Naive thymus-derived CD8-positive, alpha-beta T cell (primary cell): ENCODE measurements at places on chromosomes 12 and 14.

DNA sequence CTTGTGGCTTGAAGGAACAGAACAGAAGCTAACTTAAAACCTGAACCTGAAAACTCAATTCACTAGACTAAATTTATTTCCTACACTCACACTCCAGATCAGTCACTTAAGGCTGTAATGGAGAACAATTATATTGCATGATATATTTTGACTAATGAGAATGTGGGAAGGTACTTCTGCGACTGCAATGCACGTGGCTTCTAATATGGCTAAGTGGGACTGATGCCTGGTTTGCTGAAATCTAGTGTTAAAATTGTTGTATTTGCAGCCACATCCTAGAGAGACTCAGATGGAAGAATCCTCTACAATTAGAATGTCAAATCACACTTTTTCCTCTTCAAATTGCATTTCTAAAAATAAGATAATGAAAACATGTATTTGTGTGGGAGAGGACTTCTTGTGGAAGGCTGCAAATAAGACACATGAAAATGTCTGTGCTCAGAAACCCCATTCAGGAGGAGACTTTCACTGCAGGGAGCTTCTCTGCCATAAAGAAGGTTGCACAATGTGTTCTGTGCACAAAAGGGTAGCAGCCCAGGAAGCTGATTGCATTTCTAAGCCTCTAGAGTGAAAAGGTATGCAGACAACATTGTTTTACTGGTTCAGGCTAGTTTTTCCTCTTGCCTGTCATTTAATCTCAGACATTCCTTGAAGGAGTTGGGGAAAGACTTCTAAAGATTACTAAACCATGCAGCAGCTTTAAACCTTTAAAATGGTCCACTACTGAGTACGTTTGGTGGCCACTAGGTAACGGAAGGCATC, 224.3 kb downstream of the NEDD1 start:
- DNase-seq = no peak

DNA sequence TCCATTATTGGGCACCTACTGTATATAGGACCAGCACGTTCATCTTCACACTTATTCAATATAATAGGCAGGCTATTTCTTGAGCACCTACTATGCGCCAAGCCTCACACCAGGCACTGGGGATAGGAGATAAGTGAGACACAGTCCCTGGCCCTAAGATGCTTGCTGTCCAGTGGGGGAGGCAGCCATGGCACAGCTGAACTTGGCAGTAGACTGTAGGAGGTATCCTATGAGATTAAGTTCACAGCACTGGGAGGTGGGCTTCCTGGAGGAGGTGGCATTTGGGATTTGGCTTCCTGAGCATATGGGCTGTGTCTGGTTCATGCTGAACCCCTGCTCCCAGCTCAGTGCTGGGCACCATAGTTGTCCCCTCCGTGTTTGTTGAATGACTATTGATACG, 65.1 kb downstream of the MVK start:
- DNase-seq = no peak

DNA sequence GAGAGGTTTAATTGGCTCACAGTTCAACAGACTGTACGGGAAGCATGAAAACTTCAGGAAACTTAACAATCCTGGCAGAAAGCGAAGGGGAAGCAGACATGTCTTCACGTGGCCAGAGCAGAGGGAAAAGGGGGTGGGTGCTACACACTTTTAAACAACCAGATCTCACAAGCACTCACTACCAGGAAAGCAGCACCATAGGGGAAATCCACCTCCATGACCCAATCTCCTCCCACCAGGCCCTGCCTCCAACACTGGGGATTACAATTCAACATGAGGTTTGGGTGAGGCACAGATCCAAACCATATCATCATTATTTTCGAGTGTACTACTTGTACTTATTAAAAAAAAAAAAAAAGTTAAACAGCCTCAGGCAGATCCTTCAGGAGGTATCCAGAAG, 29.9 kb downstream of the RXYLT1 start:
- DNase-seq = no peak

- DNase-seq = no peak
Observed at GRCh38 chr14:23447361-23448350, 12.2 kb upstream of the MYH7 start.

GRCh38 chr12:21751517-21751916, 23.0 kb downstream of the KCNJ8 start:
- DNase-seq = no peak

- no peak for DNase-seq
Observed at GRCh38 chr12:98422812-98423211, 92.6 kb upstream of the TMPO start.

DNA sequence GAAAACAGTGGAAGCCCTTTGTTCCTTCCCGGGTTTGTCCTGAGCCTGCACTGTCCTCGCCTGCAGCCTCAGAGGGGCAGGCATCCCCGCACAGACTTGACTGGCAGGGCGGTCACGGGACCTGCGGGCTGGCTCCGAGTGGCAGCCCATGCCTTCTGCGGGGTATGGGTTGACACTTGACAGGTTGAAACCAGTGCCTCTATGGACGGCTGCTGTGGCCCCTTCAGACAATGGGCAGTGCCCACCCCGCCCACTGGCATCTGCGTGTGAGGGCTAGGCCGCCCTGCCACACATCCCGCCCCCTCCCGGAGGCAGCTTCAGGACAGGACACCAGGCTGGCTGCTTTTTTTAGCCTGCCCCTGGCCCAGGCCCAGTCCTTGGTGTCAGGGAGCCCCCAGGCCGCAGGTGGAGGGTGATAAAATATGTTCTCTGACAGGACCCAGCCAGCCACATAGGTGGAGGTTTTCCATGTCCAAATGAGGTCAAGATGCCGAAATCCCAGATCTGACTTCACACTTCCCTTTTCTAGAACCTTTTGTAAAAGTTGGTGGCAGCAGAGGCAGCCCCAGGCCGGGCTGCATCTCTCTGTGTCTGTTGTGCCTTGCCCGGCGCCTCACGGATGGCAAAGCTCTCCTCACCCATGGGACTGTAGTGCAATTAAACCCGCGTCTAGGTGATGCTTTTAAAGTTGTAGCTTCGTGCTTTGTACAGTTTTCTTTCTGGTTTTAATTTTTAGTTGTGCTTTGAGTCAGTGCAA, 10.0 kb downstream of the ANKRD9 start:
- DNase-seq = no peak

- peak; percentile 37 for DNase-seq
Observed at GRCh38 chr14:99270458-99271220, 1.4 kb downstream of the BCL11B start.

GRCh38 chr12:91432089-91432488, 249.5 kb upstream of the DCN start:
- no peak for DNase-seq

GRCh38 chr14:72478471-72478893, 415.4 kb downstream of the DPF3 start:
- no peak for DNase-seq

DNA sequence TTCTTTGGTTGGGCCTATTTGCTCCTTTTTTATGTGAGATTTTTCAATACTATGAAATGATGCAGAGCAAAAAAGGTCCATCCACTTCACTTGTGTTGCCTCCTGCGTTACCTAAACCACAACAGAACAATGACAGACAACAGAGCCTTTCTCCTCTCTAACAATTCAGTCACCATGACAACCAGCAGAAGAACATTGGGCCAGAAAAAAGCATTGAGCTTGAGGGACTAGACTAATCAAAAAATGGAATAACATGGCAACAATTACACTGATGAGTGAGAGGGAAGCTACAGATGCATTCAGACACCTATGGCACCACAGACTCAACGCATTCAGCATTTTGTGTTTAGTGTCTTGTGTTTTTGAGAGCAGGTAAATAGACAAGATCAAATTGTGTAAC, 44.6 kb upstream of the PTCSC3 start:
- DNase-seq = no peak

DNA sequence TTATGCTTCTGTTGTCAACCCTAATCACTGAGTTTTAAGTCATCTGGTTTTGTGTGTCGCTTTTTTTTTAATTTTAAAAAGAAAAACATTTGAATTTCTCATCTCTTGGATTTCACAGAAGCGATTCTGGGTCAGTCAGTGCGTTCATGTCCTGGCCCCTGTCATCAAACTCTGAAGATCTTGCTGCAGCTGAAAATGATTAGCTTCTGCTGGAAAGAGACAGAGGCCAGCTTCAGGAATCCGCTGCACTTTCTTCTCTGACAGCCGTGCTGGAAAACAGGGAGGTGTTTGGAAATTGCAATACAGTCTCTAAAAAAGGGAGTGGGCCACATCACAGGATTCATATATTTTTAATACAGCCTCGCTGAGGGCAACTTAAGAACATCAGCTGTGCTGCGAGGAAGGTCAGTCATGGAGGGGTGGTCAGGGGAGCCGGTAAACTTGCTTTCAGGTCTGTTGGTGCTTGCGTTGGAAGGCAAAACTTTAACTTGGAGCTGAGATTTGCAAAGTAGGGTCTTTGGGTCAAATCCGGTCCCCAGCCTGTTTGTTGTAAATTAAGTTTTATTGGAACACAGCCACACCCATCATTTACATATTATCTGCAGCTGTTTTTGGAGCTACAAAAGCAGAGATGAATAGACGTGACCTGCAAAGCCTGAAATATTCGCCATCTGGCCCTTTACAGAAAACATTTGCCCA, 190.8 kb downstream of the AACS start:
- DNase-seq = no peak

DNA sequence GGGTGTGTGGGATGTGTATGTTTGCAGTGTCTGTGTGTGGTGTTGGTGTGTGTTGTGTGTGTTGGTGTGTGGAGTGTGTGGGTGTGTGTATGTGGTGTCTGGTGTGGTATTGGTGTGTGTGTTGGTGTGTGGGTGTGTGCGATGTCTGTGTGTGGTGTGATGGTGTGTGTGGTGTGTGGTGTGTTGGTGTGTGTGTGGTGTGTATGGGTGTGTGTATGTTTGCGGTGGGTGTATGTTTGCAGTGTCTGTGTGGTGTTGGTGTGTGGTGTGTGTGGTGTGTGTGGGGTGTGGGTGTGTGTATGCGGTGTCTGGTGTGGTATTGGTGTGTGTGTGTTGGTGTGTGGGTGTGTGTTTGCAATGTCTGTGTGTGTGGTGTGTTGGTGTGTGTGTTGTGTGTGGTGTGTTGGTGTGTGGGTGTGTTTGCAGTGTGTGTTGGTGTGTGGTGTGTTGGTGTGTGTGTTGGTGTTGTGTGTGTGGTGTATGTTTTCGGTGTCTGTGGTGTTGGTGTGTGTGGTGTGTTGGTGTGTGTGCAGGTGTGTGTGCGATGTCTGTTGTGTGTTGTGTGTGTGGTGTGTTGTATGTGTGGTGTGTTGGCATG, 15.7 kb downstream of the MLXIP start:
- no peak for DNase-seq

GRCh38 chr12:80100591-80100990, 1.3 kb downstream of the OTOGL start:
- no peak for DNase-seq

GRCh38 chr12:96190413-96191108, 3.6 kb upstream of the ELK3 start:
- DNase-seq = no peak

DNA sequence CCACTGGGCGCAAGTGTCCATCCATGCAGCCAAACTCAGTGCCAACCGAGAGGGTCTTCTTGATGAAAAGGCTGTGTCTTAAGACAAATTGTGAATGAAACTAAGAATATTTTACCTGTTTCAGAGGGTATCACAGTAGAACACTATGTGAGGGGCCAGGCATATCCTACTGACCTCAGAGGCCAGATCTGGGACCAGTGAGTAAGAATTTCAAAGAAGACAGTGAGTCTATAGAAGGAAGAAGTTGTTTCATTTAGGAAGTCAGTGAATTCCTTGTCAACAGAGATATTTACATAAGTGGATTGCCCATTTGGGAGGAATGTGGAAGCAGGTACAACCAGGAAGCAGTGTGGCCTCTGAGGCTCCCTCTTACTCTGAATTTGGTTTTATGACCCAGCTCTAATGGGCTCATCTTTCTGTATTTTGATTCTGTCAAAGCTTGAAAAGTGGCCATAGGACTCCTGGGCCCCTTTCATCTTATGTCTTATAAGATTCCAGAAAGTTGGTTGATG, 137.4 kb downstream of the ZNF664 start:
- no peak for DNase-seq

DNA sequence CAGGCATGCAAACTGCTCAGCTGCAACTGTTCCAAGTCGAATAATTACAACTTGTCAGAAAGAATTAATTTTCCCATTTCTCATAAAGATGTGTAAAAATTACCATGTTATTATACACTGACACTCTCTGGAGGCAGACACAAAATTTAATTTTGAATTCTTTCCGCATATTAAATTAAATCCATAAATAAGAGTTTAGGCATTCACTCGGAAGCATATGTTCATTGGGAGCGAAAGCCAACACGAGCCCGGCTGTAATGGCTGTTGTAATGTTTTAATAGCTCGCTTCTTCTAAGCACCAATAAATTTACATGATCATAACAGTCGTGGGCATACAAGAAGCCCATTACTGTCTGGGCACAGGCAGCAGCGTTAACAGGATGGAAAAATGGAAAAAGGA, 189.6 kb upstream of the SOX5 start:
- no peak for DNase-seq

GRCh38 chr12:124338448-124338847, 43.6 kb downstream of the RFLNA start:
- no peak for DNase-seq

GRCh38 chr12:71652656-71653055, 11.0 kb downstream of the ZFC3H1 start:
- no peak for DNase-seq

- no peak for DNase-seq
Observed at GRCh38 chr12:45986641-45987339, 3.6 kb downstream of the SCAF11 start.

- no peak for DNase-seq
Observed at GRCh38 chr12:64400041-64400440, 4.2 kb upstream of the XPOT start.

GRCh38 chr12:25308756-25309155, 58.0 kb upstream of the KRAS start:
- DNase-seq = no peak

DNA sequence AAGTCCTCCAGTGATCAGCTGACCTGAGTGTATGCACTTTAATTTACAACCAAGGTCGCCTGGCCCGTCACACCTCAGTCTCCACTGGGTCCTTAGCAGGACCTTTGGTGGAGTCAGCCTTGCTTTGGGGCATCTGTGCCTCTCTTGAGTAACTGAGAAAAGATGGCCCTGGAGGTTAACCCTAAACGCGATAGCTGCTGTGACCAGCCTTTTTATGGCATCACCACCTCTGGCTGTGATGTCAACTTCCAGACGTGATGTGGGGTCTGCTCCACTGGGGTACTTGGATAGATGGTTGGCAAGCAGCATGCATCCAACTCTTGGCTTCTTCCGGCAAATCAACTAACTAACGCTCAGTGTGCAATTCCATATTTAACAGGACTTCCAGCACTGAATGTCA, 122.8 kb upstream of the RTL1 start:
- no peak for DNase-seq

DNA sequence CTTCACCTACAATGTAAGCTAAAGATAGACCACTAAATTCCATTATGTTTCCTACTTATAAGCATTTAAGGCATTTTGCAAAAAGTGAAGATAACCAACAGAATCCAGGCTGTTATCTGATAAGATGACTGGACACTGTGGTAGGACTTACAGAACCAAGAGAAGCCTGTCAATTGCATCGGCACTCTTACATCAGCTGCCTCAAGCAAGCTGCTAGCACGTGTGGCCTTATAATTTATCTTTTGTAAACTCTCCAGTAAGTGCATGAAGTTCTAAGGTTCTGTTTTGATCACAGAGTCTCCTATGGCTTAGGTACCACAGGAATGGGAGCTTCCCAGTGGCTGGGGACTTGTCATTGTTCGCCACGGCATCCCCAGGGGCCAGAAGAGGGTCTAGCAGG, 88.7 kb downstream of the TRAFD1 start:
- DNase-seq = no peak

GRCh38 chr12:91098941-91099340, 12.4 kb downstream of the LUM start:
- no peak for DNase-seq
